ENCODE measurements at places on chromosomes 11 and 22.

DNA sequence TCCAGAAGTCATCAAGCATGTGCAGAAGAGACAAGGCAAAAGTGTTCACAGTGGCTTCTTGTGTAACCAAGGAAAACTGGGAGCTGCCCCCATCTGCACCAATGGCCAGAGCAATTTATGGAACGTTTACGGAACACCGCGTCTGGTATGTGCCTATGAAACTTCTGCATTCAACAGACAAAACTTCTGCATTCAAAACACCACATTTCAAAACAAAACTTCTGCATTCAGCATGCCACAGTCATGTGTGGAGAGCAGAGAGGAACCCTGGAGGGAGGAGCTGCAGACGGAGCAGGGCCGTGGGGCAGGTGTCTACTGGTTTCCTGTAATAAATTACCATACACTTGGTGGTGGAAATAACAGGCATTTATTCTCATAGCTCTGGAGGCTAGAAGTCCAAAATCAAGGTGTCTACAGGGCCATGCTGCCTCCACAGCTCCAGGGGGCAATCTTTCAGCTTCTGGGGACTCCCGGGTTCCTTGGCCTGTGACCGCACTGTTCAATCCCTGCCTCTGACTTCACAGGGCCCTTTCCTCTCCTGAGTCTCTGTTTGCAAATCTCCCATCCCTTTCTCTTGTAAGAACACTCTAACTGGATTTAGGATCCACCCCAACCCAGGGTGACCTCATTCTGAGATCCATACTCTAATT is 32.2 kb downstream of the RPL3 start:
- DNase-seq, result no peak

GRCh38 chr11:123152951-123153350 is 42.1 kb downstream of the CLMP start:
- no peak for DNase-seq

- DNase-seq, result no peak
Observed at GRCh38 chr11:121500275-121500674, 47.5 kb upstream of the SORL1-AS1 start.

- no peak for DNase-seq
Observed at GRCh38 chr11:62605902-62606301, 4.2 kb upstream of the MTA2 start.

- DNase-seq, result no peak
Observed at GRCh38 chr11:12865863-12866595, 143.1 kb upstream of the RASSF10 start.

- DNase-seq, result peak; percentile 48
Observed at GRCh38 chr22:49962751-49963646, 2.4 kb downstream of the PIM3 start.

DNA sequence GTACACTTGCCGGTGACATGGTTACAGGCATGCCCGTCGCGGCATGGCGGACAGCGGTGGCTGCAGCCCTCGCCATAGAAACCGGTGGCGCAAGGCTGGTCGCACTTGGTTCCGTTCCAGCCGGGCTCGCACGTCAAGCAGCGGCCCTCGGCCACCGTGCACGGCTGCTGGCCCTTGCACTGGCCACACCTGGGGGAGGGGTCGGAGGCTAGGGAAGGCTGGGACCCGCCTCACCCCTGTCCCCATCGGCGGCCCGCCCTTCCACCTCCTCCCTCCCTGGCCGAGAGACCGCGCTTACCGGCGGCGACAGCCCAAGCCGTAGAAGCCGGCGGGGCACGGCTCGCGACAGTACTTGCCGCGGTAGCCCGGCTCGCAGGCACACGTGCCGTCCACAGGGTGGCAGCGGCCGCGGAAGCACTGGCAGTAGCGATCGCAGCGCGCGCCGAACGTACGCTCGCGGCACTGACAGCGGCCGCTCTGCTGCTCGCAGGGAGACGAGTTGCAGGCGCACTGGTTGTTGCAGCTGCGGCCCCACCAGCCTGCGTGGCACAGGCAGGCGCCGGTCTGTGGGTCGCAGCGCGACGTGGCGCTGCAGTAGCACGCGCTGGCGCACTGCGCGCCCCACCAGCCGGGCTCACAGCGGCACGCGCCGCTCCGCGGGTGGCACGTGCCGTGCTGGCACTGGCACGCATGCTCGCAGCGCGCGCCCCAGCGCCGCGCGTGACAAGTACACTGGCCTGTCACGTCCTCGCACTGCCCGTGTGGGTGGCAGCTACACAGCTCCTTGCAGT is 6.7 kb downstream of the SCARF2 start:
- no peak for DNase-seq

DNA sequence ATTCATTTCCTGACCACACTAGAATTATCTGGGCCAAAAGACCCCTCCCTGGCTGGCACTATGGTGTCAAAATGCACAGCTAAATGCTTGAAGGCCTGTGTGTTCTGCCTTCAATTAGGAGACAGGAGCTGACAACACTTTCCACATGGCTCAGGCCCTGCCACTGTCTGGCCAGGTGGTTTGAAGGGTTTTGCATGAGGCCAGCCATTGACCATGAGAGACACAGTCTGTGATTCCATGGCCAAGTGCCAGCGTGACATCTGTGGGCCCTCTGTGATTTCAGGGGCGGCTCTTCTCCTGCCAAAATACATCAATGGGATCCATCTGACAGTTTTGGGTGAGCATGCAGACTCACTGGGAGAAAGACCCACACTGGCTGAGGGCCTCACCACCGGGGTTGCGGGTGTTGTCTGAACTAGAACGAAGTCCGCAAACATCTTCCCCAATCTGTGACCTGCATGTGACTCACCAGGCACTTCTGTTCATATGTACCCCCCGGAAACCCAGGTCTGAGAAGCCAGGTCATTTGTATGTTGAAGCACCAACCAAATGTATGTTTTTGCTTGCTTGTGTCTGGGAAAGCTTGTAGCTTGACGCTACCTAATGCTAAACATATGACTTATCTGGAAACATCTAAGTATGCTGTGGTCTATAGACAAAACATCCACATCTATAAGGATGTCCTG is 20.7 kb upstream of the NAV2 start:
- no peak for DNase-seq

- DNase-seq, result peak; percentile 81
Observed at GRCh38 chr22:17368554-17369438, 464 bp upstream of the CECR2 start.

- DNase-seq, result no peak
Observed at GRCh38 chr22:36850056-36850455, 10.8 kb upstream of the NCF4 start.

- no peak for DNase-seq
Observed at GRCh38 chr11:23789938-23790371, 706.9 kb upstream of the LUZP2 start.
